ENCODE measurements at places on chromosomes 4 and X.

DNA sequence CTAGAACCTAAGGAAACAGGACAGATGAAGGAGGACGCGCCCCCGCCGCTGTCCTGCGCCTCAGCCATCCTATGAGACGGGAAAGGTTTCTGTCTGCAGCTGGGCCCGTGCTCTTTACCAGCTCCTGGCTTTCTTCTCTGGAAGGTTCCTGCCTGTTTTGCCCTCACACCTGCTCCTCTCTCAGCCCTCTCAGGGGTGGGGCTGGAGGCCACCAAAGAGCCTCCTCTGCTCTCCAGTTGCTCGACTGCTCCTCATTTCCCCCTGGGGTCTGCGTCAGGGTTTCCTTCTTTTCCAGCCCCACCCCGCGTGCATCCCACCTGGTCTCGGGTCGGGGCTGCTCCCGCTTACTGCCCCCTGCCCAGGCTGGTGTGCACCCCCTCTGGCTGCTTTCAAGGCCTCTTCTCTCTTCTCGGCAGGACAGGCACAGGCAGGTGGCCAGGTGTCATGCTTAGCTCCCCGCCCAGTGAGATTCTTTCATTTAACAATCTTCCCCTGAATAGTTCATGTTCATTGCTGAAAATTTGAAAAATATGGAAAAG is 4.6 kb downstream of the HTT-AS start:
- DNase-seq: no peak

DNA sequence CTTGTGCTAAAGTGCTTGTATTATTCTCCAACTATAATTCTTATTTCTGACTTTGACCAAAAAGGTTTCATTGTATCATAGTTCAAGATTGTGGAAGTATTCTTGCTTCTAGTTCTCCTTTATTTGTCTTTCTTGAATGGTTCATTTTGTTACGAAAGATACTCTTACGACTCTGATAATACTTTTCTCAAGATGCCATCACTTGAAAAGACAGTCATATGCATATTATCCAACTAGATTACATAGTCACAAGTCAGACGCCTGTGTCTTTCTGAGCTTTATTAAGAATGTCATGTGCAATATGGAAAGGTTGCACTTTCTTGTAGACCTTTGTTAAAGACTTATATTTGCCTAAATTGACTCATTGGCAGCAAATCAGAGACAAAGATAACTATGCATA is 71.4 kb upstream of the HPGD start:
- no peak for DNase-seq

DNA sequence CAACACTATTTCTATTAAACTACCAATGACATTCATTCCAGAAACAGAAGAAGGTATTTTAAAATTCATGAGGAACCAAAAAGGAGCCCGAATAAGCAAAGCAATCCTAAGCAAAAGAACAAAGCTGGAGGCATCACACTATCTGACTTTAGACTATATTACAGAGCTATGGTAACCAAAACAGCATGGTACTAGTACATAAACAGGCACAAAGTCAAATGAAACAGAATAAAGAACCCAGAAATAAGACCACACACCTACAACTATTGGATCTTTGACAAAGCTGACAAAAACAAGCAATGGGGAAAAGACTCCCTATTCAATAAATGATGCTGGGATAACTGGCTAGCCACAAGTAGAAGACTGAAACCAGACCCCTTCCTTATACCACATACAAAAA is 122.3 kb downstream of the ITIH6 start:
- no peak for DNase-seq

DNA sequence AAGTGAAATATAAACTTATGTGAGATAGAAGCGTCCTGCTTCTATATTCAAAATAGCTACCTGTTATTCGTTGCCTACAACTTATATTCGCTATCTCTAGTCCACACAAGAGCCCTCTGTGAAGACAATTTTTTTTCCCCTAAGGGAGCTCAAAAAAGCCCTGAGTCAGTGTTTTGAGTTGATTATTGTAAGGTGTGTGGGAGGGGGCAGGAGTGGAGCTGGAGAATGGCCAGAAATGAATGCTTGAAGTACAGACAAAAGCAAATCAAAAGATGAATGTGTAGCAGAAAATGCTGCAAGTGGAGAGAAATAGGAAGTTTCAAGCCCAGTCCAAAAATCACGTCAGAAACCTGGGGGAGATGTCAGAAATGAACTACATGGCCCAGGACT is 655.0 kb upstream of the LCORL start:
- DNase-seq: no peak

GRCh38 chrX:47498411-47498810 is 15.4 kb upstream of the ZNF41 start:
- no peak for DNase-seq
